GM12878 (cell line): ENCODE measurements at places on chromosomes 6 and 20.

DNA sequence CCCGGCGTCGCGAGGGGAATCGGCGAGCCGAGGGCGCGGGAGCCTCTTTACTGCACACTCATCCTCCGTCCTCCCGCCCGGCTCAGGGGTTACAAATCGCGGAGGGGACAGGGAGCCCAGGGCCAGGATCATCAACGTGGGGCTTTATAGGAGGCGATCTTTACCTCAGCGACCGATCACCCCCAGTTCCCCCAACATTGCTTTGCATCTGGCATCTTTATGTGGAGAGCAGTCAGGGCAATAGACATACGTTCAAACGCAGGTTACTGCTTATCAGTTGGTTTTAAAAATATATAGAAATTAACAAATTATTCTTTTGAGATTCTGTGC is 634 bp downstream of the HSF2 start:
- DNase-seq: no peak
- H3K27me3 ChIP-seq: no peaks in the 10 kb centered on the region
- H3K36me3 ChIP-seq: no peaks in the 10 kb centered on the region
- H3K4me1 ChIP-seq: no peaks in the 10 kb centered on the region; the same call in none of the 2 replicates

DNA sequence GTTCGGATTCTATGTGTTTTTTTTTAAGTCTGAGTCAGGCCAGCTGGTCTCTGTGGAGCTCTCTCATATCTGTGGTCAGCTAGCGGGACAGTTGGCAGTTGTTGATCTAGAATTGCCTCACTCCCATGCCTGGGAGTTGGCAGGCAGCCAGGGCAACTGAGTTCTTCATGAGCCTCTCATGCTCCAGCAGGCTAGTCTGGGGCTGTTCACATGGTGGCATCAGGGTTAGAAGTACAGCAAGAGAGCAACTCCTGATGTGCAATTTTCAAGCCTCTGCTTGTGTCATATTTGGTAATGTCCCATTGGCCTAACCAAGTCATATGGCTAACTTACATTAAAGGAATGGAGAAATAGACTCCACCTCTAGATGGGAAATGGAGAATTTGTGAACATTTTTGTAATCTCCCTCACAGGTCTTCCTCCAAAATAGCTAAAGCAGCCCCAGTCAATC is 6.7 kb upstream of the IFT52 start:
- no peak overlapping the region for H3K27ac ChIP-seq
- no peaks in the 10 kb centered on the region for H3K4me1 ChIP-seq
- no peak for DNase-seq
- H3K4me3 ChIP-seq: no peak overlapping the region
- H3K27me3 ChIP-seq: no peaks in the 10 kb centered on the region

- no peak for DNase-seq
- no peaks in the 10 kb centered on the region for H3K27me3 ChIP-seq
- no peaks in the 10 kb centered on the region for H3K36me3 ChIP-seq
- H3K27ac ChIP-seq: peak overlapping the region; percentile 54
- peaks cover 81% of the 10 kb centered on the region for H3K4me1 ChIP-seq
These were observed 21.6 kb downstream of the DSE start for GRCh38 chr6:116392132-116393013.

DNA sequence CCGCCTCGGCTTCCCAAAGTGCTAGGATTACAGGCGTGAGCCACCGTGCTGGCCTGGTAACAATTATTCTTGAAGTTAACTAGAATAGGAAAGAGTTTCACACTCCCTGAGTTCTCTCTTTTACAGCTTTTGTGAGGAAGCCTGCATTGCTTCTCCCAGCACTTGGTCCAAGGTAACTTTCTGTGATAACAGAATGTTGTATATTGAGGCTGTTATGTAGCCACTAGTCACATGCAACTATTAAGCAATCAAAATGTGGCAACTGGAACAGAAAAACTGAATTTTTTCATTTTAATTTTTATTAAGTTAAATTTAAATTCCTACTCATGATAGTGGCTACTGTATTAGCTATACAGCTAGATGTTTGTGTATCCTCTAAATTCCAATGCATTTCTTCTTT is 2.5 kb downstream of the TRIM38 start:
- H3K4me3 ChIP-seq: peak overlapping the region; percentile 52; the same call in 1 of the 2 replicates
- no peaks in the 10 kb centered on the region for H3K27me3 ChIP-seq
- peaks cover 5% of the 10 kb centered on the region; the same call in 1 of the 2 replicates for H3K36me3 ChIP-seq
- H3K27ac ChIP-seq: no peak overlapping the region
